ENCODE measurements at places on chromosomes 1 and 21.

GRCh38 chr1:1776672-1777582 is 1.3 kb downstream of the NADK start:
- DNase-seq: no peak

- no peak for DNase-seq
Measured at GRCh38 chr21:35737899-35738346, 322.4 kb downstream of the SETD4 start.

GRCh38 chr1:197725976-197726375 is 49.3 kb downstream of the DENND1B start:
- DNase-seq: no peak

DNA sequence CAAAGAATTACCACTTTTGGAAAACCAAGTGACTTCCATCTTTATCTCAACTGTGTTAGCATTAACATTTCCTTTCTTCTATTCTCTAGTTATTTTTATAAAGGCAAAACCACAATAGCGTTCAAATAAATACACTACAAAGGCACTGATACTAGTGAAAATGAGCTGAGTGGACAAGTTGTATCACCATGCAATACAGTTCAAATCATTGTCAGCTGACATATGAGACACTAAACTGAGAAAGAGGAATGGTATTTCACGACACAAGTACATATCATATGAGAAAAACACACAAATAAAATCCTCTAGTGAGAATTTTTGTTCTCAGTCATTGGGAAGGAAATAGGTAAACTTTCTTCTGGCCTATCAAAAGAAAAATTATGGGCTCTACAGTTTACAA is 26.2 kb downstream of the ENAH start:
- DNase-seq: no peak

GRCh38 chr1:228375578-228376261 is 30.9 kb downstream of the TRIM11 start:
- DNase-seq: no peak

GRCh38 chr1:43651902-43652301 is 2.0 kb downstream of the KDM4A start:
- no peak for DNase-seq

DNA sequence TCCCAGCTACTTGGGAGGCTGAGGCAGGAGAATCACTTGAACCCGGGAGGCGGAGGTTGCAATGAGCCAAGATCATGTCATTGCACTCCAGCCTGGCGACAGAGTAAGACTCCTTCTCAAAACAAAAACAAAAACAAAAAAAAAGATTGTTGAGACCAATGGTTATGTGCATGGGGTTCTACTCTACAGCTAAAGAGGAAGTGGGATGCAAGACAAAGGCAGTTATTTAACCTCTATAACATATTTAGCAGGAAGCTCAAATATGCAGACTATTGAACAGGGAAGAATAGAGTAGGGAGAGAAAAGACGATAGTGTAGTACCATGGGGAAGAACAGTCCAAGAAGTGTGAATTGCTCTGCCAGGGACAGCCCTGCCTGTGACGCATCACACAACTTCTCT is 227.7 kb downstream of the SMYD3 start:
- no peak for DNase-seq

DNA sequence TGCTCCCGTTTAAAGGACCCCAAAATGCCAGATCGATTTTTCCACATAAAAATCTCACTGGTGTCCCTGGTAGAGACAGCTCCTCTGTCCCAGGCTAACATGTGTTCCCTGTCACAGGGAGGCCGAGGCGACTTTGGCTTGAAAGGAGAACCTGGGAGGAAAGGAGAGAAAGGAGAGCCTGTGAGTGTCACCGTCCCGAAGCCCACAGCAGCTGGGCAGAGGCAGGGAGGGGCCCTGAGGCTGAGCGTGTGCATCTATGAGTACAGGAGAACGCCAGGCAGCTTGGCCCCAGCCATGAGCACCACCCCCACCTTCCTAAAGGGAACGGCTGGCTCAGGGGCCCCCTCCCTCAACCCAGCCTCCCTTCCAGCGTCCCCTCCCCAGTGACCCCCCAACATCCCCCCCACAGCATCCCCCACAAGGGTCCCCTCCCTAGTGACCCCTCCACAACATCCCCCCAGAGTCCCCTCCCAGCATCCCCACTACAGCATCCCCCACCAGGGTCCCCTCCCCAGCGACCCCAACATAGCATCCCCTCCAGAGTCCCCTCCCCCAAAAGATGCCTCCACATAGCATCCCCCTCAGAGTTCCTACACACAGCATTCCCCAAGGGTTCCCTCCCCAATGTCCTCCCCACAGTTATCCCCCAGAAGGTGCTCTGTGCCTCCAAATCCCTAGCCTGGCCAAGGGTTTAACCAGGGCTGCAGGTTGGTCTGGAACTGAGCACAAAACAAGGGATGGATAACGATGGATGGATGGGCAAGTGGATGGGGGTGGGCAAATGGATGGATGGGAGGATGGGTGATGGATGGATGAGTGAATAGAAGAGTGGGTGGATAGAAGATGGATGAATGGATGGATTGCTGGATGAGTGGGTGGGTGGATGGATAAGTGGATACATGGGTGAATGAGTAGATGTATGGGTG is 25.1 kb downstream of the COL6A2 start:
- DNase-seq: no peak

- no peak for DNase-seq
Measured at GRCh38 chr1:150931773-150932172, 5.6 kb downstream of the SETDB1 start.

GRCh38 chr1:105373681-105374080 is 1624.0 kb downstream of the AMY1C start:
- no peak for DNase-seq

DNA sequence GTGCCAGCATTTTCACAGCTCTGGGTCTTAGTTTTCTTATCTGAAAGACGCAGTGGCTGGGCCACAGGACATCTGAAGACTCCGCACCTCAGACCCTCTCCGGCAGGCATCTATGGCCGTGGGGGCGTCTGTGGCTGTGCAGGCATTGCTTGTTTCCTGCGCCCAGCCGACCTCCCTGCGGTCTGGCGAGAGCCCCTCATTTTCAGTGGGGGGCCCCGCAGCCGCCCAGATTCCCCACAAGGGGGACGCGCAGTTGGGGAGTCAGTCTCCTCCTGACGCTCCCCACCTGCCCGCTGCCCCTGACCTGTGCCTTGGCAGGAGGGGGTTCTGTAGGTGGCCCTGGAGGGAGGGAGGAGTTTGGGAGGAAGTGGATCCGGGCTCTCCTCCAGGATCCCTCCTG is 3.5 kb upstream of the TFF1 start:
- no peak for DNase-seq

- DNase-seq: no peak
Measured at GRCh38 chr1:61244114-61244513, 161.8 kb downstream of the NFIA start.

- DNase-seq: no peak
Measured at GRCh38 chr1:171343727-171344472, 29.9 kb downstream of the FMO4 start.

- DNase-seq: no peak
Measured at GRCh38 chr21:35573472-35574374, 486.6 kb downstream of the SETD4 start.

DNA sequence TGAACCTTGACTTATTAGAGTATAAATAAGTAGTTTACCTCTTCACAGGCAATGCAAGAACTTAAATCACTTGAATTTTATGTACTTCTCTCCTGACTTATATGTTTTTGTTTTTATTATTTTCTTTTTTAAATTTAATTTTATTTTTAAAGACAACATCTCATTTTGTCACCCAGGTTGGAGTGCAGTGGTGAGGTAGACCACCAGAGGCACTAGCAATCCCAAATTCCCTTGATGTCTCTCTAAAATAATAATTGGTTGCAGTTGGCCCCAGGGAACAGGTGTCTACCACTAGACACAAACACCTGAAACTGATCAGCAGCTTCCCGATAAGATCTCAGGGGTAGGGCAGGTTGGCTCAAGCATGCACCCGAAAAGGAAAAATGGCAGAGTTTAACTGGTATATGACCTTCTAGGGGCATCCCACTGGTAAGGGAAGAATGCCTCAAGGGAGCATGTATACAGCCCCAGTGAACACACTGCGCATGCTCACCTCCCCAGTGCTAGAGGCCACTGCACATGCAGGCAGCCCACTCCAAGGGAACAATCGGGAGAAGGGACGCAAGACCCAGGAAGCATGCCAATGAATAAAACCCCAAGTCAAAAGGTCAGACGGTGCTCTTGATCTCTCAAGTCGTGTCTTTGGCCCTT is 14.6 kb downstream of the EXOC8 start:
- no peak for DNase-seq

DNA sequence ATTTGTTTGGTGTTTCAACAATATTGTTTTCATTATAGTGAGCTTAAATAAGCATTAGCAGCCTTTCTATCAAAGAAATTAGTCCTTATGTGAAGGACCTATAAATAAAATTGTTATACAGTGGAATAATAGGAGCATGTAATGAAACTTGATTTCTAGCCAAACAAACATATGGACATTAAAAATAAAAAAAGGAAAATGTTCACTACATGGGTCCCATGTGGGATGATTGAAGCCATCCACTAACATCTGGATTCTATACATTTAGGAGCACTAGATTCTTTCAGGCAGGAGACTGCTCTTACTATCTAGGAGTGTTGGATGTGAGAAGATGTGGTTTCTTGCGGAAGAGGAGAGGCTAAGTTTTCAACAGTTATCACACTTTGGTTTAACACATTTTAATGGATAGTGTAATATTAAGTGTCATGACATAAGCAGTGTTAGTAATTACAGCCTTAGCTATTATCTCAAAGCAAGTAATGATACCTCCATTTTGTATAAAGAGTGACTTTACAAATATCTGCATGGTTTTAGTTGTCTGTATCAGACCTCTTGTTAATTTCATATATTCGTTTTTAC is 62.3 kb downstream of the LYPLAL1 start:
- DNase-seq: no peak

- no peak for DNase-seq
Measured at GRCh38 chr1:20320704-20321103, 30.0 kb downstream of the VWA5B1 start.

- DNase-seq: peak; percentile 49
Measured at GRCh38 chr1:67338642-67339041, 31.0 kb downstream of the IL12RB2 start.

- no peak for DNase-seq
Measured at GRCh38 chr21:46154155-46154954, 1.0 kb downstream of the FTCD start.

DNA sequence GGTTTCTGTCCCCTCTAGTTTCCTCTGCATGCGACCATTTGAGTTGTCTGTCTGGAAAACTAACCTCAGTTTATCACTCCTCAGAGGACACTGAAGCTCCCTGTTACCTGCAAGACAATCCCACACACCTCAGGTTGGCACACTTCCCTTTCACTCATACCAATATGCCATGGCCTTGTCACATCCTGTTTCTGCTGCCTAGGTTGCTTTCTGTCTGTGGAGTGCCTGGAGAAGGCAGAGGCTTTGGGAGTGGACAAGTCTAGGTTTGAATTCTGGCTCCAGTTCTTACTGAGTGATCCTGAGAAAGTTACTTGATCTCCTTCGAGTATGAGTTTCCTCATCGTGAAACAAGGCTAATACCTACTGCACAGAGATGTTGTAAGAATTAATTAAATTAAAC is 171.5 kb upstream of the CACYBP start:
- no peak for DNase-seq

- DNase-seq: peak; percentile 47
Measured at GRCh38 chr1:11664336-11665065, 501 bp downstream of the FBXO6 start.

GRCh38 chr1:209672705-209673630 is 2.2 kb upstream of the G0S2 start:
- DNase-seq: peak; percentile 65

- no peak for DNase-seq
Measured at GRCh38 chr21:45407629-45408247, 2.8 kb downstream of the COL18A1 start.

DNA sequence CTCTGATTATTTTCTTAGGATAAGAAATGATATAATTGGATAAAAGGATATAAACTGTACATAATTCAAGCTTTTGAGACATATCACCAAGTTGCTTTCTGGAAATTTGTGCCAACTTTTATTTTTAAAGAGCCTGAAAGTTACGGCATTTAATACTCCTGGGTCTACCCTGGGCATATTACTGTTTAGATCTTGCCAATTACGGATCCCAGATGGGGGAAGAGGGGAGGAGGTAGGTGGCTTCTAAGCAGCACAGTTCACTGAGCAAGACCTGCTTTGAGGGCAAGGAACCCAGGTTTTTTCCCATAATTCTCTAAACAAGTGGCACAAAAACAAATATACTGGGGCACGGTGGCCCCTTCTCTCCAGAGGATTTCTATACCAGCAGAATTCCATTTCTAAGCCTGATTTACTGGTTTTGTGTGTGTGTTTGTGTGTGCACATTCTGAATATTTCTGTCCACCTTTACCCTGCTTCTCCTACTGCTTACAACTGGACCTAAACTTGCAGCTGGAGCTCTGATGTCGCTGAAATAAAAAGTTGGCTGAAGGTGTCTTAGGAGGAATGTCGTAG is 76.7 kb downstream of the LAMC2 start:
- no peak for DNase-seq

DNA sequence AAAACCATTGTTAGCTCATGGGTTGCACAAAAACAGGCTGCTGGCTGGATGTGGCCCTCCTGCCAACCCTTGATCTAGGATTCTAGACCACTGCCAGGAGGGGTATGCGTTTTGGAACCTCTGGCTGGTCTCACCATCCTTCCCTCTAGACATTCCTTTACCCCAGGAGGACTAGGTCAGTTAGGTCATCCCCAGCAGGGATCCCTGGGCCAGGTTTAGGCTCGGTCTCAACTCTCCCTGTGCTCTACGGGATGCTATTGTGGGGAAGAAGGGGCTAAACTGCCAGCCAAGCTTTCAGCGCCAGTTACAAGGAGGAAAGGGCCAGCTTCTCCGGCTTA is 22.7 kb downstream of the SLC2A1 start:
- DNase-seq: no peak

Data from stimulated activated effector memory CD8-positive, alpha-beta T cell treated with anti-CD3 and anti-CD28 coated beads, Interleukin-12 subunit alpha, Interleukin-12 subunit beta, amount 100 ng/mL, for 72 hours (primary cell).